ENCODE measurements at places on chromosomes 5 and 9.

GRCh38 chr5:110925916-110926315 is 145.6 kb upstream of the TSLP start:
- DNase-seq: no peak

DNA sequence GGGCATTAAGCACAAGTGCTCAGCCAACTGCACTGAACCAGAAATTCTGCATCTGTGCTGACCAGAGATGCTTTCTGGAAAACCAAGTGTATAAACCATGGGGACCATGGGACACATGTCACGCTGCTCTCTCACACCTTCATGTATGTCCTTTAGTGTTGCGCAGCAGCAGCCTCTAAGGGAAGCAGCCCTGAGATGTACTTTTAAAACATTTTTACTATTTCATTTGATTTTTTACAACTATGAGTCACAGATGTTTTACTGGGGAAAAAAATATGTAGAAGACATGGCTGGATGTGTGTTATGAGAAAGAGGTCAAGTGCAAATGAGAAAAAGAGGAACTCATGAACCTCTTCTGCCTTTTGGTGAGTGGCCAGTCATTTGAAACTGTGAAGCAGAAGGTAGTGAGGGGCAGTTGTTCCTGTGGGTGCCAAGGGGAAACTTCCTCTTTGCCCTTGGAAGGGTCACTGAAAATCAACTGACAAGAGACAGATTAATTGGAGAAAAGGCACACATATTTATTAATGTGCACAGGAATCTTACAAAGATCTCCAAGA is 31.4 kb upstream of the SYK start:
- no peak for DNase-seq

- no peak for DNase-seq
Observed at GRCh38 chr9:75451045-75451444, 362.7 kb downstream of the OSTF1 start.

- no peak for DNase-seq
Observed at GRCh38 chr5:77882670-77883257, 106.6 kb upstream of the TBCA start.

DNA sequence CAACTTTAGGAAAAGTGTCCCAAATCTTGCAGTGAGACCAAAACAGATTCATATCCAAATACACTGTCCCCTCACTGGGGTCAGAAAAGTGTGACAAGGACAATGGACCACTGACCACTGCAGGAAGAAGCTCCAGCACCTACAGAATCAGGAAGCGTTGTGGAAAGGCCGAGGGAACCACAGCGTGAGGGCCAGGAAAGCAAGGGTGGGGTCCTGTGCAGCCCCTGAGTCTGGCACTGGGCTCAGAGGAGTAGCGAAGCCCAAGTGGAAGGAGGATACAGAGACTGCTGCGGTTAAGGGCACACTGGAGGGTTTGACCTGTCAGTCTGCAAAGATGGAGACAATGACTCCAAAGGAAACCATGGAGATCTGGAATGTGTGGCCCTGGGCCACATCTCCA is 36.9 kb downstream of the C5orf15 start:
- DNase-seq: no peak

DNA sequence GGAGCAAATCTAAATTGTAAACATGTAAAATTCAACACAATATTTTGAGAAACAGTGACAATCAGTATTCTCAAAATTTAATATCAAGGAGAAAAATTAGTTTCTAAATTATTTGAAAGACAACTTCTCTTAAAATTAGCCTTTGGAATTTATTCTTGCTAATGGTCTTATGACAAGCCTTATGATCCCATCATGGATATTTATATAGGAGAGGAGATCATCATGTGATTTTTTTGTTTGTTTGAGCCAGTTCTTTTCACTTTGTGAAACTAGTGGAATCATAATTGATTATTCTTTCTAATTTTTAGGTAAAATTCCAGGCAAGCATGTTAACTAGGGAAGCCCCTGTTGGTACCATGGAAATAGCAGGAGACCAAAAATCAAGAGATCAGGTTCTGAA is 24.7 kb downstream of the DMXL1 start:
- DNase-seq: no peak

GRCh38 chr5:176693477-176693851 is 46.2 kb downstream of the TSPAN17 start:
- DNase-seq: no peak

DNA sequence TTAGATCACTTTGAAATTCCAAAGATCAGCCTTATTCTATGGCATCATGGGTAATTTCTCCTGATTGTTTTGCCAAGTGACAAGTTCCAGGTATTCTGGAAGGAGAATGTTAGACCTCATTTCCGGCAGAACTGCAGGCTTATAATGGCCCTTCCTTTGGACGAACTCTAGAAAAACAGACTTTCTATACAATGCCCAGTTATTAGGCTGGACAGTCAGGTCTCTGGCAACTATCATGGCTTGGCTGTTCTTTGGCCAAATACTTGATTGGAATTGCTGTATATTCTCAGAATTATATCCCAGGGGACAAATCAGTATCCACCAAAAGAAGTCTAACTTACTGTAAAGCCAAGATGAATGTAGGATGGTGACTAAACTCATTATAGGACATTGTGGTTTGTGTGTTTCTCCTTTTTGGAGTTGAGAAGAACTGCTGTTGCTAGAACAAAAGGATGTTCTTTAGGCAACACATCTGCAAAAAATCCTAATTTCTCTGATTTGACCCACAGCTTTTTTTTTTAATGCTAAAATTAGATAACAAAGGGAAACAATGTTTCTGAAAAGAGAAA is 69.0 kb downstream of the ADAMTSL1 start:
- DNase-seq: no peak

DNA sequence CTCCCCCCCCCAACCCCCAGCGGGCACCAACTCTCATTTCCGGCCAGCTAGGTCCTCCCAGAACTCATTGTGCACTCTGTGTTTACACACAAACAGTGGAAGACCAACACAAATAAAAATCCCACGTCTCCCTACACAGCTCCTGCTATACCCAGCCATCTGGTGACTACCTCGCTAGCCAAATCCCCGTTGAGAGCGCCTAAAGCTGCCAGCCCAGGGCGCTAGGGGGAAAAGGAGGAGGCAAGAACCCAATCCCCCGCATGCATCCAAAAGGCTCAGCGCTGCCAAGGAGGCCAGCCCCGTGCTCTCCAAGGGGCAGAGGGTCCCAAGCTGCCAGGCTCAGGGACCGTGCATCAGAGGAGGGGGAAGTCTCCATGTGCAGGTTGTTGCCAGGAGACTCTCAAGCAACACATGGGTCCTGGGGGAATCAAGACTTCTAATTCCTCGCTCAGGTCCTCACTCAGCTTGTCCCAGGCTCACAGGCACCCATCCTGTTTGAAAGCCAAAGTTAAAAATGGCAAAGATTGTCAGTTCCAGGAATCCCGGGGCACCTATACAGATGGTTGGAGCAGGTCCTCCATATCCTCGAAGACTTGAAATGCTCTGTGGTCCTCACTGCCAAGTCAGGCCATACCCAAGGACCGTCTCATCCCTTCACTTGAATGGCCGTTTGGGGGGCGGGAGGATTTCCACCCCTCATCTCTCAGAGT is 2.7 kb downstream of the ASTN2 start:
- peak; percentile 49 for DNase-seq

DNA sequence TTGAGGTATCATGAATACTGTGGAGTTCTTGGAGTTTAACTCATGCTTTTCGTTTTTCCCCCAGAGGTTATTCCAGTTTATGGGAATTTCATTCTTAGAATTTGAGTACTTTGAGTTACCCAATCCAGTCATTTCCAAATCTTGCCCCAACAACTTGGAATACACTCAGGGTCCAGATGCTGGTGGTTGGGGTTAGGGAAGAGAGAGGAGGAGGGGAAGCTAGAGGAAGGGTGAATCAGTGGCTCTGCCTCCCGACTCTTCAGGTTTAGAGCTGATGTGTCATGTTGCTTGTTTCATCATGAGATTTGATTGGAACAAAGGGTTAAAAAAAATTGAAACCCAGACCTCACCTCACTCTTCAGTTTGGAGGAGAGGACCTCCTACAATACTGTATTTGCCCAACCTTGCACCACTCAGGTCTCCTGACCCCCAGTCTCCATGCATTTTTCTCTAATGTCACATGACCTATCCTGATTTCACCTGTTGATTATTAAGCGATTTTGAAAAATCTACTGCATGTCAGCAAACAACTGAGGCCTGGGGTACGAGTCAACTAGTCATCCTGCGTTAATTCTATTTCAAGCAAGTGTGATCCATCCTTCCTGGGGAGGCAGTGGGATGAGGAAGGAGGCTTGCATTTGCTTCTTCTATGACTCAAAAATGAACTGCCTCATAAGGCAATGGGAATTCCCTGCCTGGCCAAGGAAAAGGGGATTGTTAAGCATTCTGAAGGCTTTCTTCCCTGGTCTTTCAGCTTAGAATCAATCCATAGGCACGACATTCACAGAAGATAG is 6.2 kb upstream of the SLC1A3 start:
- no peak for DNase-seq

DNA sequence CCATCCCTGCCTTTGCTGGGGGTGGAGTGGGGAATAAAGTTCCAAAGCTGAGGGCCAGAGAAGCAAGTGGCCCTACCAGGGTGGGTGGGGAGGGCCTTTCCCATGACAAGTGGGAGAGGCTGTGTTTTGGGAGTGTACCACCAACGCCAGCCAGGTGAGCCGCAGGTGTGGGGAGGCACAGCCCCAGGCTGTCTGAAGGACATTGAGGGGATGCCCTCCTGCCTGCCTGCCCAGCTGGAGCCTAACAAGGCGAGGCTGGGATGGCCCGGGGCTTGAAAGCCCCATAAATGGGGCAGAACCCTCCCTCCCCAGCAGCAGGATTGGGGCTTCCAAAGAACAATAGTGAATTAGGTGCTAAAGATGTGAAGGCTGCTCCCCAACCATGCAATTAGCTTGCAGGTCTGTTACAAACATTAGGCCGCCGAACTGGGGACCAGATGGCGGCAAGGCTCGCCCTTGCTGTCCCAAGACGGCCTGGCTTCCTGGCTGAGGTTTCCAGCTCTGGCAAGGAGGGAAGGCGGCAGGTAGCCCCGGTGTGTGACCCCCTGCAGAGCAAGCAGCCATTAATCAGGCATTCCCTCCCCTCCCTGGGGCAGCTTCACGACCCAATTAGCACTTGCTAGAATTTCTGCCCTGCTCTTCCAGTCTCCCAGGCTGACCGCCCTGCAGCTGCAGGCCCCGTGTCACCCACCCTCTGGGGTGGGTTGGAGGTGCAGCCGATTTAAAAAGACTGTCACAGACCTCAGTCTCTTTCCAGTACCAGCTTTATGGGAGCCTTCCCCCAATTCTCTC is 42.9 kb downstream of the FGF18 start:
- no peak for DNase-seq

DNA sequence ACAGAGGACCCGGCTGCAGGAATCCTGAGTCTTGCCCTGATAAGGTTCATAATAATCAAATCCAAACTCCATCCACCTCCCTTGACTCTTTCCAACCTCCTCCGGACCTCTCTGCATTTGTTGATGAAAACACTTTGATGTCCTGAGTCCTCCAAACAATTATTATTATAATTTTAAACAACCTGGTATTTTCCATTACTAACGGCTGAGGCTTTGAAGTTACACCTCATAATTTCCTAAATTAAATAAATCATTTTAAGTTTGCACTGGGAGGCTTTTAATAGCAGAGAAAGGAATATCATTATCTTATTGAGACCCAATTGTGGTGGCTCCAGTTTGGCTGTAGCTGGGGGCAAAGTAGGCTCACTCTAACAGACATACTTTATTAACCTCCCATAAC is 9.5 kb downstream of the MSX2 start:
- no peak for DNase-seq

DNA sequence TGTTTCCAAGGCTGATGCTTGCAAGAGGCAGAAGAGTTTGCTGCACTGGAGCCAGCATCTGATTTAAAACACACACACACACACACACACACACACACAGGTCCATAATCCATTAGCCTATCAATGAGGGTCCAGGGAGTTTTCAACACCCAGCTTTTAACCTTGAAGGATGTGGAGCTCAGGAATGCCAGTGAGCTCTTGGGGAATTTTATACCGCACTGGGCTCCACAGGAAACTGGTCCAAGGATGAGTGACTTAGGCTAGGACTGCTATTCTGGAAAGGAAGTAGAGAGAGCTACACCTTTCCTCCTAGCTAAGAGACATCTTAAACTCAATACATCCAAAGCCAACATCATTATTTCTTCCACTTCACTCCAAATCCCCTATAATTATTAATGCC is 942 bp upstream of the NRG2 start:
- DNase-seq: no peak

DNA sequence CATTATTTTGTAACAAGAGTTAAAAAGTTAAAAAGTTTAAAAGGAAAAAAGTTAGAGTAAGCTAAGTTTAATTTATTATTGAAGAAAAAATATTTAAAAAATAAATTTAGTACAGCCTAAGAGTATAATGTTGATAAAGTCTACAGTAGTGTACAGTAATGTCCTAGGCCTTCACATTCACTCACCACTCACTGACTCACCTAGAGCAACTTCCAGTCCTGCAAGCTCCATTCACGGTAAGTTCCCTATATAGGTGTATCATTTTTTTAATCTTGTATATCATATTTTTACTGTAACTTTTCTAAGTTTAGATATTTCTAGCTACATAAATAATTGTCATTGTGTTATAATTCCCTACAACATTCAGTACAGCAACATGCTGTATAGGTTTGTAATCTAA is 69.4 kb upstream of the PANK3 start:
- DNase-seq: no peak

- DNase-seq: no peak
Observed at GRCh38 chr5:5770825-5771224, 348.3 kb downstream of the ICE1 start.

DNA sequence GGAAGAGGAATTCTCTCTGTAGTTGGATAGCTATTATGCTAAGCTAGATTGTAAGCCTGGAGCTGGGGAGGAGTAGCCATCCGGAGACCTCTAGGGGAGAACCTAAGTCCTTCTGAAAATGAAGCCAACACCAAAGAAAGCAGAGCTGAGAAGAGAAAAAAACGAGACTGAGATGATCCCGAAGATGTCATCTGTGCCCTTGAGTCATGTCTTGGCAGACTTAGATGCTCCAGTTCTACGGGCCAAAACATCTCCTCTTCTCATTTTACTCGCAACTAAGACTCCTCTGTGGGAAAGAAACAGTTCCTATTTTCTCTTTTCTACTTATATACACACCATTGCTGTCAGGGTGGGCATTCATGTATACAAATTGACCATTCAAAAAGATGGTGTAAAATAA is 34.3 kb upstream of the ADCY2 start:
- no peak for DNase-seq

DNA sequence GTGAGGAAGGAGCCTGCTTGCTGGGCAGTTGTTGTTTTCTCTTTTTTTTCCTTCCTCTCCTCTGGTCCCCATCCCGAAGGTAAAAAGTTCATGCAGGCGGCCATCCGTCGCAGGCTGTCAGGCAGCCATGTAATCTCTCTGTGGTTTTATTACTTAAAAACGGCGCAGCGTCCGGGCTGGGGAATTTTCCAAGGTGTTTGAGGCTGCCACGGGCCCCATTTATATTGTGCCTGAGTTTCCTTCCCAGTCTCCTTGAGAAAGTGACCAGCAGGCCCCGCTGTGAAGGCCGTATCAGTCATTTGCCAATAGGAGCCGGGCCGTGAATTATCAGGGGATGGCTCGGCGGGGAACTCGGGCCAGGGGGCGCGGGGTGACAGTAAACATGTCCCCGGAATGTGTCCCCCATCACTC is 289.7 kb downstream of the PBX3 start:
- no peak for DNase-seq

- DNase-seq: no peak
Observed at GRCh38 chr9:87290241-87291052, 207.2 kb upstream of the DAPK1 start.

GRCh38 chr9:84067821-84068220 is 87.2 kb downstream of the RMI1 start:
- no peak for DNase-seq
